Foreskin keratinocyte (primary cell): ENCODE measurements at places on chromosomes 3 and 15. TPM values are rescaled to one million over a fixed set of nuclear protein-coding genes. Genes with fewer than 3 reads are reported as not detected.

- no peak for DNase-seq
These were observed 589 bp downstream of the KLF15 start for GRCh38 chr3:126356373-126357264.

GRCh38 chr3:45785605-45786150 is 10.7 kb downstream of the SLC6A20 start:
- no peak for DNase-seq

Gene ARPC4
- 140 and 146 TPM in 2 replicates for total RNA-seq

DNA sequence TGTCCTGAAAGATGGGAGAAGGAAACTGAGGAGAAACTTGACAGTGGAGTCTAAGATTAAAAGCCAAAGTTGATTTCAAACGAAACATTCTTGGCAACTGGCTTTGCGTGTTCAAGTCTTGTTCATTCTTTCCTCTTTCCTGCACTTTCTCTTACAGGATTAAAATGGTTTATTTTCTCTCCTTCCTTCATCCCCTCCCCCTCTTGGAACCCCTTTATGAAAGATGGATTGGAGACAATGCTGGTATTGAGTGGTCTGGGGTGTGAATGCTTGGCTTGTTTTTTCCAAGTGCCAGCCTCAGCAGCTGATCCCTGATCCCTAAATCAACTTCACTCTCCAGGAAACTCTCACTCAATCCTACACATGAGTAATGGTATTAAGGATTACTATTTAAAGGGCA is 703 bp upstream of the LSAMP start:
- DNase-seq: no peak

- no peak for DNase-seq
These were observed 16.2 kb downstream of the CCDC33 start for GRCh38 chr15:74252291-74252690.

DNA sequence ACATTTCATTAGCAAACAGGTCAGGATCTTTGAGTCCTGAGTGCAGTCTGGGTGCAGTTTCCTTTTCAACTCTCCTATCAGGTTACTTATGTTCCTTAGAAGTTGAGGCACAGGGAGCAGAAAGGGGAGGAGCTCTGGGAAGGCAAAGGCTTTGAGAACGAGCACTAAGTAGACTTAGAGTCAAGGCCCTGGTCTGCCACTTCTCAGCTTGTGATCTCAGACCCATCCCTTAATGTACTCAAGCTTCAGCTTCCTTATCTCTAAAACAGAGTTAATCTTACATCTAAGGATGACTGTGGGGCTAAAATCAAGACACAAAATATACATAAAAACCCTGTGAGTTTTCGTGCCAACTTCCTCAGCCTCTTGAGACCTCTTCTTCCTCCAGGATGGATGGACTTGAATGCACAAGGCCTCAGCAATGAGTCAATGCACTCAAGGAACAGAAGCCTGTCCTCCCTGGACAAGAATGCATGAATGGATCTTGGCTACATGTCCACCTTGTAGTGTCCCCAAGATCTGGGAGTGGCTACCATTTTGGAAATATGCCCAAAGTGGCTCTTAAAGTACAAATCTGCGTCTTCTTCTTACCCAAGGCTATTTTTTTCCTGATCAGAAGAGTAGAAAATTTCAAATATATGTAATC is 105.1 kb downstream of the WDR76 start:
- DNase-seq: no peak

DNA sequence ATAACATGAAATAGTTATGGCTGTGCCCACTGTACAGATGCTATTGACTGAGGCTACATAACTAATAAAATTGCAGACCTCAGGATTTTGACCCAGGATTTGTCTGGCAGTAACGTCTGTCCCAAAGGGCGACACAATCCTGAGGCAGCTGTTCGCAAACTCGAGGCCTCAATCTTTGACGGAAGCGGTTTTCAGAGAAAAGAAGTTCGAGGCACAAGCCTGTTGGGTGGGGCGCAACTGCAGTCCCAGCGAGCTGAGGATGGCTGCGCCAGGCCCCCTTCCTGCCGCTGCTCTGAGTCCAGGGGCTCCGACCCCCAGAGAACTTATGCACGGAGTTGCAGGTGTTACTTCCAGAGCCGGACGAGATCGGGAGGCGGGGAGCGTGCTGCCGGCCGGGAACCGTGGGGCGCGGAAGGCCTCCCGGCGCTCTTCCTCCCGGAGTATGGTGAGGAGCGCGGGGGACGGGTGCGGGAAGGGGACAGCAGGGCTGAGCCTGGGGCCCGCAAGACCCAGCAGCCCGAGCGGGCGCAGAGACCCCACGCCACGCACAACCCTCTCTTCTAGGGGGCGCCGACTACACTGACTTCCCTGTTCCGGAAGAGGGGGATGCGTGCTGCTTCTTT is at the start of gene PARP15:
PARP15 (plus strand) TSS at position 242 of the 623 bp plus-strand sequence; CDS start at position 260, 18 bp downstream.
- DNase-seq: no peak

Gene TMEM40
- total RNA-seq: 250 and 336 TPM in 2 replicates

DNA sequence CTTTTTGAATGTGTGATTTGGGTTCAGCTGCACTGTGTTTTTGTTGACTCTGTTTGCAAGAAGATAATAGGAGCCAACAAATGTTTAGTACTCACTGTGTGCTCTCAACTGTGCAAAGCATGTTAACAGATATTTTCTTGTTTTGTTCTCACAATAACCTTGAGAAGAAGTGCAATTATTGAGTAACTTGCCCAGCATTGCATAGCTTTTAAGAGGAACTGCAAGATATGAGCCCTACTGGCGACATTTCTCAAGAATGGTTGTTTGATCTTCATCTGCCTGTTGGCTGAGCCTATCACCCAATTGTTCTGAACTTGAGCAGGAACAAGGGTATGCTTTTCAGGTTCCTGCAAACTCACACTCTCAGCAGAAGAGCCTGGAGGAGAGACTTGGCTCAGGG is 43.4 kb upstream of the AGBL1 start:
- DNase-seq: no peak

Gene SENP8
- total RNA-seq: 2.8 and 3.7 TPM in 2 replicates

Gene ACTC1
- total RNA-seq: not detected in 2 replicates

- DNase-seq: no peak
These were observed 354.0 kb upstream of the ROBO2 start for GRCh38 chr3:76685858-76686257.

Gene MESP2
- total RNA-seq: 0.88 and 1.3 TPM in 2 replicates

GRCh38 chr3:138332472-138333073 is 2.9 kb upstream of the NME9 start:
- no peak for DNase-seq

- DNase-seq: no peak
These were observed 6.3 kb upstream of the RARB start for GRCh38 chr3:25421747-25422146.

DNA sequence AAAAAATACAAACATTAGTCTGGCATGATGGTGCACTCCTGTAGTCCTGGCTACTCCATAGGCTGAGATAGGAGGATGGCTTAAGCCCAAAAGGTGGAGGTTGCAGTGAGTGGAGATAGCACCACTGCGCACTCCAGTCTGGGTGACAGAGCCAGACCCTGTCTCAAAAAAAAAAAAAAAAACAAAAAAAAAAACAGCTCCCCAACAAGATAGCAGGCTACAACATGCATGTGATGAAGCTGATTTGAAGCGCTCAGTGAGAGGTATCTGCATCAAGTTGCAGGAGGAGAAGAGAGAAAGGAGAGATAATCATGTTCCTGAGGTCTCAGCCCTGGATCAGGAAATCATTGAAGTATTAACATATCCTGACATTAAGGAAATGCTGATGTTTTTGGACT is 608 bp upstream of the PPCDC start:
- no peak for DNase-seq

- DNase-seq: no peak
These were observed 462.1 kb upstream of the AGTR1 start for GRCh38 chr3:148235566-148235965.

DNA sequence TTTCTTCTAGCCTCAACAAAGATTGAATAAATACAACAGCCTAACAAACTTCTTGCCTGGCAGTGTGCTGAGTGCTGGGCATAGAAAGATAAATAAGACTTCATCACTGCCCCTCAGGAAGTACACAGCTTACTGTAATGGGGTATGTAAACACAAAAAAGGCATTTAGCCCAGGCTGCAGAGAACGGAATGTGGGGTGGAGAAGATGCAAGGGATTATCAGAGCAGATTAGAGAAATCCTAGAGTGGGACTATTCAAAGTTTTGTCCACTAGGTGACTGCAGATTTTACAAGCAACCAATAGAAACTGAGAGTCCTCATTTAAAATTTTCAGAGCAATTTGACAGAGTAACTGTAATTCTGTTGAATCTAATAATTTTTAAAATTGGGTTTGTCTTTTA is 35.4 kb upstream of the TSC22D2 start:
- DNase-seq: no peak

DNA sequence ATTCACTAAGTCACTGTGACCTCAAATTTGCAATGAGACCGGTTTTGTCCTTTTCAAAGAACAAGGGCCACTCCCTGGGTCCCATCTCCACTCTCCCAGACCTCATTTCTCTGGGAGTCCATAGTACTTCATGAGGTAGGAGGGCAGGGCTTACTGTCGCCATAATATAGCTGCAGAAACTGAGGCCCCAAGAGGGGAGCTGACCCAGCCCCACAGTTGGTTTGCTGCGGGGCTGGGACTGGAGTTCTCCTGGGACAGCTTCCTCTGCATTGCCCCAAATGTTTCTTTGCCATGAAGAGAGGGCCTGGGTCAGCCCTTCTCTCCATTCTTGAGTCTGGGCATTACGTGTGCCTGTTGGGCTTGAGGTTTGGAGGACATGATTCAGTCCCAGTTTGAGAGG is 60.1 kb downstream of the ITGA11 start:
- no peak for DNase-seq

DNA sequence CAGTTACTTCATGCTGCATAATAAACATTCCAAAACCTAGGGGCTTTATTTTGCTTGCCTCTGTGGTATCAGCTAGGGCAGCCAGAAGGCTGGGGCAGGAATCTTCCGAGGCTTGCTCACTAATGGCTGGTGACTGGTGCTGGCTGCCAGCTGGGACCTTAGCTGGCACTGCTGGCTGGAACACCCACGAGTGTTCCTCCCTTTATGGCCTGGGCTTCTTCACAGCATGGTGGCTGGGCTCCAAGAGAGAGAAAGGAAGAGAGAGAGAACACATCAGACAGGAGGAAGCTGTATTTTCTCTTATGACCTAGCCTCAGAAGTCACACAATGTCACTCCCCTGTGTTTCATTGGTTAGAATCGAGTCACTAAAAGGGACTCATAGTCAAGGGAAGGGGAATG is 23.9 kb upstream of the CDCP1 start:
- no peak for DNase-seq
